ENCODE measurements at places on chromosomes 3 and 15. TPM values are rescaled to one million over a fixed set of nuclear protein-coding genes. Genes with fewer than 3 reads are reported as not detected.

CCDC33 gene
- total RNA-seq, result not detected

PLEKHO2 gene
- total RNA-seq, result 7.5 TPM

SAMMSON gene
- not detected for total RNA-seq

ZPLD1 gene
- 3.8 TPM for total RNA-seq

RASL12 gene
- not detected for total RNA-seq

CYP1A1 gene
- total RNA-seq, result 20.0 TPM

TMCC1 gene
- 32.6 TPM for total RNA-seq

Data from mammary epithelial cell (primary cell).